ENCODE measurements at places on chromosomes 2 and 18. TPM values are rescaled to one million over a fixed set of nuclear protein-coding genes. Genes with fewer than 3 reads are reported as not detected.

DNA sequence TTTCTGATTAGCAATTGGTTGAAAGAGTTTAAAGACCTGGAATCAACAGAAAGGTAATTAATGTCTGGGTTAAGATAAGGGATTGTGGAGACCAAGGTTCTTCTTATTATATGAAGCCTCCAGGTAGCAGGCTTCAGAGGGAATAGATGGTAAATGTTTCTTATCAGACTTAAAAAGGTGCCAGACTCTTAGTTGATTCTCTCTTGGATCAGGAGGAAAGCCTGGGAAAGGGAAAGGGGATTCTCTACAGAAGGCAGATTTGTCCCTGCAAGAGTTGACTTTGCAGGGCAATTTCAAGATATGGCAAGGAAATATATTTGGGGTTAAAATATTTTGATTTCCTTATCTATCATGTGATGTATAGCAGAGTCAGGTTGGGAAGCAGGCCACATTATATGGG is 153.1 kb upstream of the ARL4C start:
- DNase-seq = no peak

NEDD4L gene
- 15.2 TPM for polyA plus RNA-seq

DNA sequence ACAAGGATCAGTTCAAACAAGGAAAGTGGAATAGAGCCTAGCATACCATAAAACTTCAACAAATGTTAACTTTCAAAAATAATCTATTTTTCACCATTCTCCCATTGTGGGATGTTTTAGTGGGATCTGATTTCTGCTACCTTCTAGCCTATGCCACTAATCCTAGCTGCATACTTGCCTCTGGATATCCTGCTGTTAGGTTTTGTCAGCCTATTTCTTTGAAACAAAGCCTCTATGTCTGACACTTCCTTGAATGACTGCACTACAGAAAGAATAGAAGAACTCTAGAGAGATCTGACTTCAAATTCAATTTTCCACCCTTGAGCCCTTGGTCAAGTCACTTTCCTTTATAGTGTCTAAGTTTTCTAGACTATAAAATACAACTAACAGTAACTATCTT is 291.5 kb downstream of the PTH2R start:
- no peak for DNase-seq

GRCh38 chr2:8421658-8422449 is 260.0 kb upstream of the ID2 start:
- DNase-seq = no peak

DNA sequence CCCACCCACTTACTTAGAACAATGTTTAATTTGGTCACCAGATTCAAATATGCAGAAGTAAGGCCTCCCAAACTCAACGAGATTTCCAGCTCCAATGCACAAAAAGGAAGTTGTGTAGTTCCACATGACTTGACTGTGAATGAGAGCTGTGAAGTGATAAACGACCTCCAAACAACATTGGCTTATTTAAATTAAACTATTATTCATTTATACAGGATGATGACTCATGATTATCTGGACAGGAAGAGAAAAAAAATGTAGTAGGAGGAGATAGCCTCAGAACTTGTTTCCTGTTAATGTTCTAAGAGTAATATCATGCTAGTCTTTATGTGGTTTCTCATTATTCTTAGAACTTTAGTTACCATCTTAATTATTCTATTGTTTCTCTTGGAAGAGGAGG is 237.3 kb downstream of the C1D start:
- DNase-seq = no peak

- DNase-seq = no peak
These were observed 1.9 kb downstream of the ATG4B start for GRCh38 chr2:241639385-241639784.

- no peak for DNase-seq
These were observed 20.6 kb downstream of the KCNH7 start for GRCh38 chr2:162817921-162818320.

DNA sequence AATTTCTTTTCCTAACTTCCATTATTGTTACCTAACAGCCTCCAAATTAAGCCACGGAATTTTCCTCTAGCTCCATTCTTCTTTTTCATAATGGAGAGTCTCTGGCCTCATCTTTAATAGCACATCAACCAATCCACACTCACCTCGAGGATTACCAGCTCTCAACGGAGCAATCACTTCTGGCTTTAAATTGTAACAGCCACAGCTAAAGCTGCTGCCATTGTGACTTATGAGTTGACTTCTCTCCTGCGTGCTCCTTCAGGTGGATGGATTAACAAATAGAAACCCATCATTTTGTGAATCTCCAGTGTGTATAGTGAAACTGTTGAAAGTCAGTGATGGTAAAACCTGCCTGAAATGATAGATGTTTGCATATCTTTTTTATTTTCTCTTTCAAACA is 24.9 kb upstream of the SLC5A7 start:
- DNase-seq = no peak

All from psoas muscle (tissue), 8 donors.